H4 (cell line): ENCODE measurements at places on chromosomes 5 and 9.

- DNase-seq = peak; percentile 35
These were observed 9.1 kb downstream of the TYRP1 start for GRCh38 chr9:12702160-12702758.

DNA sequence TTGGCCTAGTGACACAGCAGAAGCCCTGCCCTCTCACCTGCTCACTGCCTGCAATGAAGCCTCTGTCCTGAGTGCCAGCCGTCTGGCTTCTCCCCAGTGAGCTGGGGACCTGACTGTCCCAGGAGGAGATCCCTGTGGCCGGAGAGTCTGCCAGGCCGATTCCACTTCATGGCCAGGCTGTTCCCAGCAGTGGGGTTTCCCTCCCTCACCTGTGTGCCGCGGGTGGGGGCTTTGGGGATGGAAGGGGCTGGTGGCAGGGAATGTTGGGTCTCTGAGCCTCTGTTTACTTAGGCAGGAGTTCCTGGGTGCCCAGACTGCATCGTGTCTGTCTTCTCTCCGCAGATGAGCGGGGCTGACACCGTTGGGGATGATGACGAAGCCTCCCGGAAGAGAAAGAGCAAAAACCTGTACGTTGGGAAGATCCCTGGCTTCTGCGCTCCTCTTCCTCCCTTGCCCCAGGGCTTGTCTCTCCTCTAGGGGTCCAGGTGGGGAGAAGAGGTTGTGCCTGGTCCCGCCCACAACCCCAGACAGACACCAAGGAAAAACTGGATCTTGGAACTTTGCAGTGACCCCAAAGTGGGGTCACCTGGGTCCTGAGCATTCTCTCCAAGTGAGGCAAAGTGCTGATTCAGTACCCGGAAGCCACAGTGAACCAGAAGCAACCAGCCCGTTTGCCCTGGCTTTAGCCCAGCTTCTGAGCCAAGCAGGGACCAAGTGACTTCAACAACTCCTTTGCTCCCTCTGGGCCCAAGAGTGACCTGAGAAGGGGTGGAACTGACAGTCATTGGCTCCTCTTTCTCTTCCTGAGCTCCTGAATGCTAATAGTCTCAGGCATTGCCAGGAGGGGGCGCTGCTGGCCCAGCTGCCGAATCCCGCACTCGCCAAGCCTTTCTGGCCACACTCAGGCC lies 127.7 kb downstream of the RGS3 start:
- peak; percentile 59 for DNase-seq

DNA sequence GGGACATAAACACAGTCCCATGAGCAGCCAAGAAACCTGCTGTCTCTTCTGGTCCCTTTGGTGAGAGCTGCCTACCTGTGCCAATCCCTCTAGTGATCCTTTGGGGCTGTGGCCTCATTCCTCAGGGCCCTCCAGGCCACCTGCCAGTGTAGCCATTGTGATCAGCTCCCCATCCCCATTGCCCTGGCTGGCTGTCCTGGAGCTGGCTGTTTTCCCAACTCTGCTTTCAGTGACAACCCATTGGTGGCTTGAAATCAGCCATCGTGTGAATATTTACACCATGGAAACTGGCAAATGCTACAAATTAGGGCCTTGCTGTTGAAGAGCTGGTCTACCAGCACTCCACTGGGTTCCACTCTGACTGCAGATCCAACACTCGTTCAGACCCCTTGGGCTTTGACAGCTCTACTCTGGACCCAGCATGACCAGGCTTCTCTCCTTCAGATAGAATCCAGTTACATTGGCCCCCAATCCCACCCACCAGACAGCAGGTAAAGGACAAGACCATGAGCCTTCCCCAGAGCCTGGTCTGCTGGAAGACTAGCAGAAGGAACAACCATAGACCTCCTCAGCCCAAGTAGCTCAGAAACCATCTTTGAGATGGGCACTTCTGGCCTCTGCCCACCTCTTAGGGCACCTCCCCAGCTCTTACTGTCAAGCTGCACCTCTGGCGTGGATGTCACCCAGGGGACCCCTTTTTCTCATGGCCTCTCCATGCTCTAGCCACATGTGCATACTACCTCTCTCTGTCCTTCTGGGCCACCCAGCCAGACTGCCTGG lies 69.2 kb upstream of the NEK6 start:
- DNase-seq = no peak

GRCh38 chr5:143453720-143454119 lies 50.2 kb upstream of the NR3C1 start:
- no peak for DNase-seq

- no peak for DNase-seq
These were observed 5.3 kb upstream of the LCP2 start for GRCh38 chr5:170302653-170303501.

GRCh38 chr5:139914218-139914807 lies 118.7 kb downstream of the PSD2 start:
- DNase-seq = no peak

DNA sequence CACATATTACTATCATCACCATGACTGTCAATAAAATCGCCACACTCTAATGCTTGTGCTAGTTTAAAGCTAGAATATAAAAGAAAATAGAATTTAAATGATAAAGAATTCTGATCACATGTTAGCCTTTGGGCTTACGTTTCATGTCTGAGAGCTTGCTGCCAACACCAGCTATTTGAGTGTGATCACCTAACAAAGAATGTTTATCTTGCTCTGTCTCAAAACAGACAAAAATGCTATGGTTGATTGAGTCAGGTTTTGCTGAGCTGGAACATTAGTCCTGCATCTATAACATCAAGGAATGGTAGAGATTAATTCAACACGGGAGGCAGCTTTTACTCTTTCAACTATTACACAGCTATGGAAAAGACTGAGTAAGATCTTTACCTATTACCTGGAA lies 50.7 kb downstream of the MSX2 start:
- DNase-seq = no peak
